ENCODE measurements at places on chromosomes 5 and 9.
A peak's percentile ranks its signal among the peaks of the same experiment; 100 is the strongest.

DNA sequence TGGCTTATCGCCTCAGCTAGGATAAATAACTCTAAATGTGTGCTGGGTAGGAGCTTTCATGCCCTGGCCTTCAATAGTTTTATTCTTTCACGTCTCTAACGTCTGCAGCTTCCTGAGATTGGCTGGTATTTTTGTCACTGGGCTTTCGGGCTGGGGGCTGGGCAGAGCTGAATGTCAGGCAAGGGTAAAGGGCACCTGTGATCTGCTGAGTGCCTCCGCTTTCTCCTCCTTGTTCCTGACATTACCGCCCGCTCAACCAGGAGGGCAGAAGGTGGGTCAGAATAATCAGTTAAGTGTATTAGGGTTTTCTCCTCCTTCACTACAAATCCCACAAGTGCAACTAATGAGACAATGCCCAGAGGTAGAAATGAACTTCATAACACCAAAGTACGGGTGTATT is 216.6 kb downstream of the TSSK1B start:
- DNase-seq: no peak

DNA sequence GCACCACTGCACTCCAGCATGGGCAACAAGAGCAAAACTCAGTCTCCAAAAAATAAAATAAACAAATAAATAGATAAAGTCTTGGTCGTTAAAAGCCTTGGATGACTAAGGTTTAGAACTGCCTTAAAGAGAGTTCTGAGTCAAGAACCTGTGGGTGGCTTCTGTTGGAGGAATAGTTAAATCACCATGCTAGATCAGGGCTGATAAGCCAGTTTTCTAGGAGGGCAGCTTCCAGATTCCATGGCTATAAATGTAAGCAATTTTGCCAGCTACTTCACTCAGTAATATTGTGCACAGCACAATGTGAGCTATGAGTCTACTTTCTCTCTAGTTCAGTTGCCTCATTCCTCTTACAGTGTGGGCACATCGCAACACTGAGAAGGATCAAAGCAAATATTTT is 242.1 kb upstream of the NUDT12 start:
- peak; percentile 44 for DNase-seq

DNA sequence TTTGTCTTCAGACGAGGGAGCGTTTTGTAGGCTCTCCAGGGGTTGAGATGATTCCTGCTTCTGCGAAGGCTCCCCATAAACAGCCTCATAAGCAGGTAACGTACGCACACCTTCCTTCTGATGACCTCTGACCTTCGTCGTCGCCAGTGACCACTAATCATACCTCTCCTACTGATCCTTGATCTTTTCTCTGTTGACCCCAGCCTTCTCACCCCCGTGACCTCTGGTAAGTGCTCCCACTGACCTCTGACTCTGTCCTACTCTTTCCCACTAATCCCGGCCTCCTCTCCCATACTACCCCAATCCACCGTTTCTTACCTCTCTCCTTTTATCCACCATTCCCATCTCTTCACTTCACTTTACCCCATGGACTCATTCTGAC is 345 bp downstream of the DNAI1 start:
- DNase-seq: no peak

GRCh38 chr5:95583992-95584391 is 29.1 kb downstream of the ARSK start:
- DNase-seq: peak; percentile 23

DNA sequence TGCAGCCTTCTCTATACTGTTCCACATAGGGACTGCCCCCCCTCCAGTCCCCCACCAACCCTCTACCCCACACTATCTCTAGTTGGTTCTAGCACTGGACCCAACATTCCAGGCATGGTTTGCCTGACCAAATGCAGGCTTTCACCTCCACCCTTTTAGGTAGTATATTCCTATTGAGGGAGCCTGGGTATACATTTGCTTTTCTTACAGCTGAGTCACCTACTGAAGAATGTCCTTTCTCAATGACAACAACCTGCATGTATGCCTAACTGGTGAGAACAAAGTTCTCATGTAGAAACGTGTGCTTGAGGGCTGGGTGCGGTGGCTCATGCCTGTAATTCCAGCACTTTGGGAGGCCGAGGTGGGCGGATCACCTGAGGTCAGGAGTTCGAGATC is 8.2 kb downstream of the TNIP1 start:
- peak; percentile 80 for DNase-seq

Measured in HCEC 1CT (cell line).